ENCODE measurements at places on chromosomes 1 and 21.

GRCh38 chr21:39531840-39532239, 80.1 kb downstream of the SH3BGR start:
- no peak for DNase-seq

DNA sequence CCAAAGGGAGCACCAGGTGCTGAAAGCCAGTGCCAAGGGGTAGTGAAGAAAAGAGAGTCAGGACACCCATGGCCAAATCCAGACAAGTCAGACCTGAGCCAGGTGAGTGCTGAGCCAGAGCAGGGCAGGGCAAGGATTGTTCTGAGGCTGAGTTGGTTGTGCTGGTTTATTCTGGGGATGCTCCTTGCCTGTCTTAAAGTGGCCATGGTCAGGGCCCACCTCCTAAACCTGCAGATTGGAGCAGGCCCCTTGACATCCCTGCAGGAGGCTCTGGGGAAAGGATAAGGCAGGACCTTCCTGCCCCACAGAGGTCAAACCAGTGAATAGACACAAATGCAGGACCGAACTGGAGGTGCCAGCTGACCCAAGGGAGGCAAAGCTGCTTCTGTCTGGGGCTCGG, 138.4 kb downstream of the HIVEP3 start:
- DNase-seq: no peak

- no peak for DNase-seq
Observed at GRCh38 chr1:68916221-68916902, 419.5 kb upstream of the DEPDC1 start.

GRCh38 chr1:219040291-219040690, 133.4 kb upstream of the LYPLAL1 start:
- no peak for DNase-seq

- no peak for DNase-seq
Observed at GRCh38 chr1:47565092-47565491, 127.2 kb downstream of the FOXD2 start.

- DNase-seq: no peak
Observed at GRCh38 chr1:238187575-238187949, 296.8 kb upstream of the ZP4 start.

GRCh38 chr1:94272388-94272787, 35.0 kb upstream of the ARHGAP29 start:
- DNase-seq: no peak

GRCh38 chr1:216034506-216034905, 388.7 kb downstream of the USH2A start:
- DNase-seq: no peak

DNA sequence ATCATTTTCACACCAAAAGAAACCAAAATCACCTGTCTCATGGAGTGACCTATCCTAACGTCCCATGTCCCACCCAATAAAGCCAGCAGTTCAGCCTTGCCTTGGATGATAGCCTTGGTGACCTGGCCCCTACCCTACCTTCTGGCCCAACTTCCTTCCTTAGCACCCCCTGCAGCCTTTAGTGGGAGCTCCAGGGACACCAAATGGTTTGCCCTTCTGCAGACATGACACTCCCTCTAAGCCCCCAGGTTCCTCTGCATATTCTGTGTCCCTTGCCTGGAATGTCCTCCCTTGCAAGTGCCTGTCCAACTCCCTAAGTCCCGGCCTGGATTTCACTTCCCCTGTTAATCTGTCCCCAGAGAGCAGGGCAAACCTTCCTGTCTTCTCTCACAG, 2.2 kb downstream of the SLFNL1 start:
- DNase-seq: no peak

- no peak for DNase-seq
Observed at GRCh38 chr1:35650416-35650815, 9.1 kb upstream of the PSMB2 start.

DNA sequence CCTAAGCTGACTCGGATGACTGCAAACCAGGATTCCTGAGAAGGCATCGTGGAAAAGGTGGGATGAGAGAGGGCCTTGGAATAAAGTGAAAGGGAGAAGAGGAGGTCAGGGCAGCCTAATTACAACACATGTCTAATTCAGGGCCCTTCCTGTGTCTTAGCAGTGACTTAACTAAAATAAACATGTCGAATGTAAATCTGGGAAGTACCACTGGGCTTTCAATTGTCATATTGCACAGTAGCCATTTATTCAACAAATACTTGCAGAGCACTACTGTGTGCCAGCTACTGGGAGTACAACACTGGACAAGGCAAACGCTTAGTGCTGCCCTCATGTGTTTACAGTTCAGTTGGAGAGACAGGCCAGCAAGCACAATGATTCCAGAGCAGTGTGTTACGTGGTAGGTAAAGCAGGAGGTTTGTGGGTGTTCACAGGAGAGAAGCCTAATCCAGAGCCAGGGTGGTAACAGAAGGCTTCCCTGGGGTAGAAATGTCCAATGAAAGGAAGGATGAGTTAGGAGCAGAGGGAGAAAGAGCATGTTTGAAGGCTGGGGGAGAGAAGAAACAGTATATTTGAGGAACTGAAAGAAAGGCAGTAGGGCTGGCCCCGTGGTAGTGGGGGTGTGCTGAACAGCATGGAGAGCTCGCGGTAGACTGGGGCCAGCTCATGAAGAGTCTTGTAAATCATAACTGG, 38.0 kb upstream of the RASAL2 start:
- no peak for DNase-seq

- no peak for DNase-seq
Observed at GRCh38 chr1:100835866-100836842, 58.5 kb downstream of the EXTL2 start.

DNA sequence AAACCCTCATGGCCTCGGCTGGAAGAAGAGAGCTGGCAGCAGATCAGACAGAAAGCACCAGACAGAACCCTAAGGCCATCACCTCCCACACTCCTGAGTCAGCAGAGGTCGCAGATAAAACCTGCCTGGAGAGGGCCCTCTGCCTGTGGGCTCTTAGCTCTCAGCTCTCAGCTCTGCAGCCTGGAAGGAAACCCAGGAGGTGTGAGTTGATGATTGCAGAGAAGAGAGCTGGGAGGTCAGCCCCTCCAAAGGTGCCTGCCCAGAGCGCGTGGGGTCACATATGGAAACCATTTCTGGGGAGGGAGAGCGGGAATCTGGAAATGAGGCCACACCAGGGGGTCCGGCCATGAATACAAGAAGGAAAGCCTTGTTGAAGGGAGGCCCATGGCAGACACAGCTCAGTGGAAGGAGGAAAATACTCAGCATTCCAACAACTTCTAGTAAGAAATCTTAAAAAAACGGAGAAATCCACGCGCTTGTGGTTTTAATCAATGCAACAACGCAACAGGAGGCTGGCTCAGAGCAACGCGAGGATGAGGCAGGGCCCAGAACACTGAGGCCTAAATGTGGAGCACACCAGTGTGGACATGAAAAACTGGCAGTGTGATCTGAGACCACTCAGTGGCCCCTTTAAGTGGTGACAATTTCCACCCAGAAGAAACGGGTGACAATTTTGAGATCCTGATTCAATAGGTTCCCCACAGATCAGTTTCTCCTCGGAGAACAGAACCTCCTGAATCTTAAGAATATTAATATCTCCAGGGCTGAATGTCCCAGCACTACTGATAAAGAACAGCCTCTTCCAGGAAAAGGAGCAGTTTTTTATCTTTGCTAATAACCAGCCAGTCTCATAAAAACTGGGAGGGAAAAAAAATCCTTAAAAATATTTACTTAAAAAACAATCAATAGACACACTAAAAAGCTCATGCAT, 45.7 kb downstream of the PSMG1 start:
- DNase-seq: no peak

GRCh38 chr21:33230545-33231324, 997 bp downstream of the IFNAR2 start:
- DNase-seq: no peak

DNA sequence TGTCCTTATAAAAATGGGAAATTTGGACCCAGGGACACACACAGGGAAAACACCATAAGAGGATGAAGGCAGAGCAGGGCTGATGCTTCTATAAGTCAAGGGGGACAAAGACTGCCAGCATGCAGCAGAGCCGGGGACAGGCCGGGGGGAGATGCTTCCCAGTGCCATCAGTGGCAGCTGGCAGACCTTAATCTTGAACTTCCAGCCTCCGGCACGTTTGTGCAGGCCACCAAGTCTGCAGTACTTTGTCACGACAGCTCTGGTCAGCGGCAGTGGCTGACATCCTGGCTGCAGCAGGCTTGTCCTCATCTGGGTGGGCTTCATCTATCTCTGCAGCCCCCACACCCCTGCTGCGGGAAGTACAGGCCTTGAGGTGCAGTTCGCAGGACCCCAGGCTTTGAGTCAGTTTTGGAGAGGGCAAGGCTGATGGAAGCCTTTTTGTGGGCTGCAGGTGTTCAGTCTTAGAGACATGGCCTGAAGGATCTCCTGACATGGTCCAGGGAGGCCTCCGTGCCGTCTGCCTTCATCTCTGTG, 186.0 kb downstream of the DYRK1A start:
- no peak for DNase-seq

- no peak for DNase-seq
Observed at GRCh38 chr1:164726235-164726634, 167.3 kb downstream of the PBX1 start.

DNA sequence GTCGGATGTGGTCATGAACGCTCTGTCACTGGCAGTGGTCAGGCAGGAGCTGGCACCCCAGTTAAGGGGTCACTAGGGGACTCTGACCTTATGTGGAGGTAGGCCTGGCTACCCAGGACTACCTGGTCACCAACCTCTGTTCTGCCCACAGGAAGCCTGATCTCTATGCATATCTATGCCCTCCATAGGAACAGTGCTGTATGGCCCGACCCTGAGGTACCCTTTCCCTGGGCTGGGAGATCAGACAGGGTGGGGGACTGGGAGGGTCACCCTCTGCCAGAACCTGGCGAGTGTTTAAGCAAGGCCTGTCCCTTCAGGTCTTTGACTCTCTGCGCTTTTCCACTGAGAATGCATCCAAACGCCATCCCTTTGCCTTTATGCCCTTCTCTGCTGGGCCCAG, 19.0 kb downstream of the CYP4B1 start:
- no peak for DNase-seq

DNA sequence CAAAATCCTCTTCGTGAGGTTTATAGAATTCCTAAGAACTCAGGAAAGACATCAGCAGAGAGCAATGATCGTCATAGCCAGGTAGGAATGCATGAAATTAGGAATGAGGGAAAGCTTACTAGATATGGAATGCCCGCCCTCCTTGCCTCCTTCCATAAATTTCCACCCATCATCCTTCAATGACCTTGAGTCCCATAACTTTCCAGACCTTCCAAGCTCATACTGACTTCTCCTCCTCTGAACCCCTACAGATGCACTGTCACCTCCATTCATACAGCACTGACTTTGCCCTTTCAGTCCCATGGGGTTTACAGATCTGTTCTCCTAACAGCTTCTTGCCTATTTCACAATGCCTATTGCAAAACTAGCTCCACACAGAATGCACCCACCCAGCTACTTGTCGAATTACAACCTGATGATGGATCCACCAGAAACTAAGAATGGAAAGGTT, 23.8 kb upstream of the PPP1R15B start:
- DNase-seq: no peak

- DNase-seq: no peak
Observed at GRCh38 chr21:38326429-38326828, 69.6 kb downstream of the KCNJ15 start.

GRCh38 chr1:202349206-202349928, 868 bp downstream of the PPP1R12B start:
- no peak for DNase-seq

GRCh38 chr1:23854568-23854967, 13.5 kb downstream of the FUCA1 start:
- DNase-seq: no peak

GRCh38 chr1:226656601-226657277, 82.3 kb downstream of the ITPKB start:
- DNase-seq: no peak

DNA sequence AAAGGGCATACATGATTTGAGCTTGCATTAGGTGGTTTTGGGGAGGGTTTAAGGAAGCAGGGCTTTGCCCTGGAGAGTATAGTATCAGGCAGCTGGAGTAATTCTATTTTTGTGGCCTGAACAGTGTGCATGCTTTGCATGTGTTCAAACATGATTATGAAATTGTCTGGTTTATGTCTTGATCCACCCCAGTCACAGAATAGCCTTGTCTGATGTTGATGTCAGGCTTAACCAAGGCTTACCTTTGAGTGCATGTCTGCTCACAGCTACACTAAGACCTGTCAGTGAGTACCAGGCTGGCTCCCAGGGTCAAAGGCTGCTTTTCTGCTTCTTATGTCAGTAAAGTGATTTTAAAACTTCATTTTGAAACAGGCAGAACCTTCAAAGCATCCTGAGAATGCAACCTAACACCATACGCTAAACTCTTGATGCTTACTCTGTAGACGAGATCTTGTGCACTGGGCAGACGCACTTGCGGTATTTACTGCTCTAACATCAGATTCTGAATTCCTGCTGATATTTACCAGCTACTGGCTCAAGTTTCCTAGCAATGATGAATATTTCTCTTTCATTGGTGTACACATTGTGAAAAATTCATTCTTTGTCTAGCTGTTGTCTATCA, 78.9 kb downstream of the MAP3K21 start:
- no peak for DNase-seq

DNA sequence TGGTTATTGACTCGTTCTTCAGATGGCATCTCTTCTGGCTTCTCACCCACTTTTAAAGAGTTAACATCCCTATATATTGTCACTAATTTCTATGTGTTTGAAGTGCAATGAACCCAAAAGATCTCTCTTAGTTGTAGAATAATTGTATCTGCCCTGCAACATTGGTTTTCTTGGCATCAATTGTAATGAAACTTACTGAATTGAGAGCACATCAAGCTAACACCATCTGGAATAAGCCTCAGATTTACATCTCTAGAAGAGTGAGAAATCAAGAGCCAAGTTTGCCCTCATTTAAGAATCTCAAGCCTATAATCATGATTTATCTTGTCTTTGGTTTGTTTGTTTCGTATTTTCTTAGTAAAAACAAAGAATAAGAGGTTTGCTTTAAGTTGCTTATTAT, 372.6 kb upstream of the LRRC7 start:
- DNase-seq: no peak

- DNase-seq: no peak
Observed at GRCh38 chr1:51285055-51285454, 45.3 kb downstream of the TTC39A start.

- no peak for DNase-seq
Observed at GRCh38 chr1:168110896-168111545, 25.7 kb downstream of the GPR161 start.

- no peak for DNase-seq
Observed at GRCh38 chr1:12600880-12601633, 17.0 kb downstream of the DHRS3 start.

- no peak for DNase-seq
Observed at GRCh38 chr1:202016022-202016810, 5.8 kb downstream of the ELF3 start.

GRCh38 chr1:103958699-103959098, 209.0 kb downstream of the AMY1C start:
- no peak for DNase-seq

GRCh38 chr1:92031281-92032110, 1.7 kb downstream of the EPHX4 start:
- DNase-seq: no peak

- DNase-seq: no peak
Observed at GRCh38 chr1:158212320-158212719, 31.6 kb downstream of the CD1D start.

DNA sequence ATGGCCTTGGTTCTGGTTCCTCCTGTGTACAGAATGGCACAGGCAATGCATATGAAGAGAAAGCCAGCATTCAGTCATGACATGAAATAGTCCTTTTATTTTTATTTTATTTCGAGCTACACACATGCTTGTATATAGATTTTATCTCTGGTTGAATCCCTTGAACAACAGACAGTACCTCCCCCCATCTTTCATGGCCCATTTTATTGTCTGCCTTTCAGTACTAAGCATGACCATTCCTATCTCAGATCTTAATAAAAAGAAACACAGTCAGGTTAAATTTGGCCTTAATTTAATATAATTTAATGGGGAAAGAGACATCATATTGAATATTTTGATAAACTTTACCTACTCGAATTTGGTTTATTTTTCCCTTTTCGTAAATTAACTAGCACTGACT, 76.4 kb upstream of the VANGL1 start:
- no peak for DNase-seq

All from cerebellar nuclear complex (tissue), 1 donor.